ENCODE measurements at places on chromosomes 2 and 18. TPM values are rescaled to one million over a fixed set of nuclear protein-coding genes. Genes with fewer than 3 reads are reported as not detected.

LOXL3 gene
- 0.81 TPM for total RNA-seq

SCN7A gene
- not detected for total RNA-seq

FZD7 gene
- 92.1 TPM for total RNA-seq

DNA sequence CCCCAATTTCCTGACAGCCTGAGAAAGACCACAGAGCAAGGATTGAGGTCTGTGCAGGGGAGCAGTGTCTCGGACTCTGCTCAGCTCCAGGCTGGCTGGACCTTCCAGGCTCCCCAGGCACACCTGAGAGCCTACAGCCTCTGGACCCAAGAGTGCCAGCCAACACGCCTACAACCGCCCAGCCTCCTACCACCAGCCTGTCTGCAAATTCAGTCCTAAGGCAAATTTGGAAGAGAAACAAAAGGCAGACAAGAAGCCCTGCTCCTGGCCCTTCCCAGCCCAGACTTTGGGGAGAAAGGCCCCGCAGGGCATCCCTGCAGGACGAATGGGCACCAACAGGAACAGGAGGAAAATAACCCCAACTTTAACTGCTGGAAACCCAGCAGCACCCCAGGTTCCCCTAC, 1.9 kb downstream of the HS6ST1 start:
- DNase-seq, result no peak

DNA sequence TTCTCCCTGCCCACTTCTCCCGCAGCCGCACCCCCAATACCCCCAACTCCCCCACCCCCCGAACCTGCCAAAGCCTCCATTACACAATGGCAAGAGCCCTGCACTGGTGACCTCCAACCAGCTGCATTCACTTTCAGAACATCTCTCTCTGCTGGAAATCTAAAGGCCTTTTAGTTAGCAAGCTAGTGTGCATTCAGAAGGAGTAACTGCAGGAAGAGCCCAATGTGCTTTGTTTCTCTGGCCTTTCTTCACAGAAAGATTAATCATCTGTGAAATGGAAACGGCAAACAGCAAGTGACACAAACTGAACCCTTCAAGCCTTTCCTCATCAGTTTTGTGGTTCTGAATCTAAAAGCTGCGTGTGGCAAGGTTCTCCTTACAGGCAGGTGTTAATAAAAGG, 124.2 kb downstream of the OLA1 start:
- DNase-seq, result no peak

DNA sequence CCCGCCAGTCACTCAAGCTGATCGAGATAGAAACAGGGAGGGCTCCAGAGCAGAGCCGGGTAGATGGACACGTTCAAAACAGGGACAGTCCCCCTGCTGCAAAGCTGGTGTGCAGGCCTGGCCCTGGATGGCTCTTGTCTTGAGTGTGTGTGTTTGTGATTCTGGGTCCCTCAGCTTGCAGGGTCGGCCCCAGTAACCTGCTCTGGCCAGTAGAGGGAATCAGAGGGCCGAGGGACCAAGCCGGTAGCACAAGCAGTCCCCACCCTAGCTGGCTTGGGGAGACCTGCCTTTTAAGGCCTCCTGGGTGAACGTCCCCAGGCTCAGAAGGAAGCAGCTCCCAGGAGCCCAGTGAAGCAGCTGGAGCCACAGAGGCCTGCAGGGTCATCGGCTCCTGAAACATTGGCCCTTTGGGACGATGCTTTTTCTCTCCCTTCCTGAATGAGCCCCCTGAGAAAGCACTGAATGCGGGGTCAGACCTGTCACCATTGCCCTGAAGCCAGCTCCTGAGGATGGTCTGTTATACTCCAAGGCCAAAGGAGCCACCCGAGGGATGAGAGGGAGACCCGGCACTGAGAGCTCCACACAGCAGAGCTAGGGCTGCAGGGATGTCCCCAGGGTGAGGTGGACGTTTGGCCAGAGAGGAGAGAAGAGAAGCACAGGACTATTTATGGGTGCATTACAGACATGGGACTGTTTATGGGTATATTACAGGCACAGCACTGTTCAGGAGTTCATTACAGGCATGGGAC, 15.4 kb upstream of the MLPH start:
- DNase-seq, result no peak

DNA sequence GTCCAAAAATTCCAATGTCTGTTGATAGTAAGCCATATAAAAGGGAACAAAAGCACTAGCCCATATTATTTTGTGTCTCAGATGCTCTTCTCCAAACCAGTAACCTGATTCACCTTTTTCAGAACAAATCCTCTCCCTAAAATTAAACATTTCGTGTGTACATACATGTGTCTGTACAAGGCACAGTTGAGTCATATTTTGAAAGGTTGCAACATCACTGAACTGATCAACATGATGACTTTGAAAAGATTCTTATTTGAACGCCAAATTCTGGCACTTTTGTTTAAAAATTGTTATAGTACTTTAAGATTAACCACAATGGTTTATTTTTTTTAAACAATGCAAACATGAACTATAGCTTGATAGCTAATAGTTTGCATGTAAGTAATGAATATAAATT, 102.5 kb downstream of the RIT2 start:
- no peak for DNase-seq

GRCh38 chr2:60992985-60993392, 24.5 kb upstream of the PEX13 start:
- no peak for DNase-seq

DNA sequence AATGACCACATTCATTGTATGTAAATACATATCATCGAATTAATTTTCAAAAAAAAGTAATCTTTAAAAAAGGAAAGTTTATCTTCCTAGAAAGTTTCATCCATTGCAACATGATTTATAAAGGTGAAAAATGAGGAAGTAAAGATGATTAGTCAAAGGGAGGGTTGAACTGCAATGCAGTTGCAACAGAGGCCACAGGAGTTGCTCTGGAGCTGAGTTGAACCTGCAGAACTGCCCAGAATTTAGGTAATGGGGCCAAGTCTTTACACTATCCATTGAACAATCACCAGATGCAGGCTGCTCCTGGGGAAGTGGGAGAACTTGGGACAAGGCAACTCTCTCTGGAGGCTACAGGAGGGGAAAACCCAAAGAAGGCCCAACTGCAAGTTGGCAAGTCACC, 390.7 kb downstream of the METTL4 start:
- DNase-seq, result no peak

DNA sequence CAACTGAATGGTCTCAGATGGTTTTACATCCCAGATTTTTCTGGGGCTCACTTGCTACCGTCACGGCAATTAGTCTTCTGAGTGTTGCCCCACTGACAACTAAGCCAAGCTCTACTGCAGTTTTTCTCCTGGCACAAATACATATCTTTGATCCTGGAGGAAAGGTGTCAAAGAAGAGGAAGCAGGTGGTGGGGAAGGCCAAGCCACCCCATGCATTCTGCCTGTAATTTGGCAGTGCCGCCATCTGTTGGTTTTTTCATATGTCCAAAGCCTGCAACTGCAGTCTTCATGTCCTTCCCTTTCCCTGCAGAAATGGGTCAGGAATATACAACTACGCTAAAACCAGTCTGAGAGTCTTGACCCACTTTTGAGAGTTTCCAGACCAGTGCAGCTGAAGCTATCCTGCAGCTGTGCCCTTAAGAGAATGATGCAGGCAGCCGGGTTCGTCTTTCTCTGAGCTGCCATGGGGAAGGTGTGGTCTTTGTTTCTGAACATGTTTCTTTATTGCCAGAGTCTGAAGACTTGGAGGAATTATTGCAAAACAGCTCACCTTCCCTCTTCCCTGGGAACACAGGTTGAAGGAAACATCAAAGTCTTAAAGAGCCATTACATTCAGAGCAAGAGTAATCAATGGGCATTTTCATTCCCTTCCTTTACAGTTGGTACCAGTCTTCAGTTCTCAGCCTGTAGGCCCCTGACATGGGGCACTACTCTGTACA, 71.8 kb upstream of the ATL2 start:
- no peak for DNase-seq

DNA sequence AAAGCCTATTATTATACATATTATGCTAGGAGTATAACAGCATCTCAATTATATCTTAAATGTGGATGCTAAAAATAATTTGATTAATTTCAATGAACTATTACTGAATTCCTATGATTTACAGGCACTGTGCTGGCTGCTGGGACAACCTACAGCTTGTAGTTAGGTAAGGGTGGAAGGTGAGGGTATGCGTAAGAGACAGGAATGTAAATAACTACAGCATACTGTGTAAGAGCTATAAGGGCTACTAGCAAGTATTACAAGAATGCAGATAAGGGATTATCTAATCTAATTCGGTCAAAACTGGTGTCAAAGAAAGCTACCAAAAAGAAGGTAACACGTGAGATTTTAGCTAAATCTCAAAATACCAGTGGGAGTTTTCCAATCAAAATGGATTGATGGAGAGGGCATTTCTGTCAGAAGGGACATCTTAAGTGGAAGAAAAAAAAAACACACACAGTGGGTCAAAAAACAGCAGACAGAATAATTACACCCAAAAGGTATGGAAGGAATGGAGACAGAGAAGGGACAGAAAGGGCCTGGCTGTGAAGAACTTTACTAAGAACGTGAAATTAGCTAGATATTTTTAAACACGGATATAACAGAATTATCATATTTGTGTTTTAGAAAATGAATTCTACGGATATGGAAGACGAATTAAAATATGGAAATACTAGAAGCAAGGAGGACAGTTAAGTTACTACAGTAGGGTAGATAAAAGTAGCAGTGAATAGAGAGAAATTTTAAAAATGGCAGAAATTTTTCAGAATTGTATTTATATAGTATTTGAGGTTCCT, 47.1 kb downstream of the STRN start:
- DNase-seq, result no peak

GRCh38 chr2:23124214-23124750, 260.7 kb upstream of the KLHL29 start:
- no peak for DNase-seq

DNA sequence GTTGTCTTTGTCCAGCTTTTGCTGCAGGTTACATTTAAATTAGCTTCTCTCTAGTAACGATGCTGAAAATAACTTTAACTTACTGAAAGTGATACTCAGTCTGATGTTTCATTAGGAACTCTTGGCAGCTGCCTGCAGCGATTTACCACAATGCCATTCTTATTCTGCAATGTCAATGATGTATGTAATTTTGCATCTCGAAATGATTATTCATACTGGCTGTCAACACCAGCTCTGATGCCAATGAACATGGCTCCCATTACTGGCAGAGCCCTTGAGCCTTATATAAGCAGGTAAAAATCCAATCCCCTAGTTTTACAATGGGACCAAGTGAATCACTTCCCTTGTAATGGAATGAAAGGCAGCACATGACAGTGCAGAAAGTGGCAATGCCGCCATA, 16.3 kb upstream of the MFF start:
- DNase-seq, result no peak

DNA sequence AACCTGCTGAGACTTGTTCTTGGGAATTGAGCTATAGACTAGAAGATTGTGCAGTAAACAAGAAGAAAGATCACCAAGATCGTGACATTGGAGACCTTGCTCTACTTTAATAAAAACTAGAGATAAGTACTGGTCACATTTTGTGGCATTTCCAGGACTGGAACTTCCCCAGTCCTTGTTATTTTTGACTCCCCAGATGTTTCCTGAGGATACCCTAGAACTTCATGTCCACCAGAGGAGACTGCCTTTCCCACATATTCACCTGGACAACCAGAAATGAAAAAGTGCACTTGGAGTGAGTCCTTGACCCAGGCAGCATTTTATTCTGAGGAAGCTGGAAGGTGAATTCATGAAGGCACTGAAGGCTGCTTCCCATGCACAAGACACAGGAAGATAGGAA, 5.7 kb downstream of the CD207 start:
- no peak for DNase-seq

DNA sequence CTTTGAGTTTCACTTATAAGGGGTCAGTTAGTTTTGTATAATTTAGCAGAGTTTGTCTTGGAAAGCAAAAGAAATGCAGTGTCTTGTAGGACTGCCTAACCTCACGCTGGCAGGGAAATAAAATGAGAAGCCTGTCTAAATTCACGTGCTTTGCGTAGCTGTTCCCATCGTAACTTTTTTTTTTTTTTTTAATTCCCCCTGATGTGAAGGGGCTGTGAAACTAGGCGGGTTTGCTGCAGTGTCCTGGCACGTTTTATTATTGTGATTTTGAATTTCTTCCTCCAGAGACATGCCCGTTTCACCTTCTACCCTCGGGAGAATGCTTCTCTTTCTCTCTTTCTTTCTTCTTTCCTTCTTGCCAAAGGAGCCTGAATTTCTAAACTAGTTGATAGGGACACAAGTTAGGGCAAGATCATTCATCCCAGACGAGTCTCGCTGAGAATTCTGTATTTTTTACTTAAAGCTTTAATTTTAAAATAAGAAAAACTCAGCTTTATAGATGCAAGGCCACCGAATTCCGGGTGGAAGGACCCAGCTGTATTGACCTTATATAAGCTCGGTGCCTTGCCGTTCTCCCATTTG, 2.3 kb downstream of the MEIS1 start:
- no peak for DNase-seq

GRCh38 chr2:69226903-69227302, 160.1 kb downstream of the GFPT1 start:
- DNase-seq, result no peak

DNA sequence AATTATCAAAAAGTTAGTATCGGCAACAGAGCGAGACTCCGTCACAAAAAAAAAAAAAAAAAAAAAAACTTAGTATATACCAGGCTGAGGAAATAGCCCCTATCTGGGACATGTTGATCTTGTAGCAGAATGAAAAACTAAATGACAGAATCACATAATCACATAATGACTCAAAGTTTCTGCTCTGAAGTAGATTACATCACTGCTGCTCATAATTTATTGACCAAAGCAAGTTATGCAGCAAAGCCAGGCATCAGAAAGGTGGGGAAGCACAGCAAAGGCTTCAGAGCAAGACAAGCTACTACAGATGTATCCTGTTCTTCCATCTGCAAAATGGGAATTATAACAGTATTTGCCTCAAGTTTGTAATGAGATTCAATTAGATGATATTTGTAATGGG, 68.1 kb downstream of the BOD1L2 start:
- no peak for DNase-seq

DNA sequence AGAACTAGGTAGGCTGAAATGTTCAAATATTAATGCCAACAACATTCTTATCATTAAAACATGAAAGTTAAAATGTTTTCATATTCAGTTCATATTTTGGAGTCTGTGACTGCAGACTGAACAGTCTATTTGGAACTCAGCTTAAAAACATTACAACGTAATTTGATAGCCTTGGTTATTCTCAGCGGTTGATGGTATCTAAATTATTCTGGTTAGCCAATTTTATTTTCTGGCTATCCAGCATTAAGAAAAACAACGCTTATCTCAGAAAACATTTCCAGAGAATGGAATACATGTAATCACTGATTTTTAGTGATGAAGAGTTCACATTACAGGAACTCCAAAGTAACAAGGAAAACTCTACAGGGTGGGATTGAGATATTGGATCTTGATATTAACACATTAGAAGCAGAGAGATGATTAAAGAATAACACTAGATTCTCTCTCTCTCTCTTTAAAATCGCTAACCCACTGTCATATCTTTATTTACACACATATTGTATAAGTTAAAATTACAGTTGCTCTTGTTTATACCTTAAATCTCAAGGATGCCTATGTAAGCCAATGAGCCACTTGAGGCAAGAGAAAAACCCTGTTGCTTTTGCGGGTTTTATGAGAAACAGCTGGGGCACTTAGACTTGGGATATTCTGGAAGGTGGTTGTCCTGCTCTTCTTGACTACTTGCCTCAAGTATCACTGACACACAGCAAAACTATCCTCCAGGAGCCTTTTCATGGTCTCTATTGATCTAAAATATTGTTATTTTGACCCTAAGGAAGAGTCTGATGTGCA, 84.9 kb downstream of the ICOS start:
- DNase-seq, result no peak

- DNase-seq, result no peak
Measured at GRCh38 chr18:62452280-62452831, 70.5 kb upstream of the ZCCHC2 start.
